KBM-7 (cell line): ENCODE measurements at places on chromosomes 3 and 15.

DNA sequence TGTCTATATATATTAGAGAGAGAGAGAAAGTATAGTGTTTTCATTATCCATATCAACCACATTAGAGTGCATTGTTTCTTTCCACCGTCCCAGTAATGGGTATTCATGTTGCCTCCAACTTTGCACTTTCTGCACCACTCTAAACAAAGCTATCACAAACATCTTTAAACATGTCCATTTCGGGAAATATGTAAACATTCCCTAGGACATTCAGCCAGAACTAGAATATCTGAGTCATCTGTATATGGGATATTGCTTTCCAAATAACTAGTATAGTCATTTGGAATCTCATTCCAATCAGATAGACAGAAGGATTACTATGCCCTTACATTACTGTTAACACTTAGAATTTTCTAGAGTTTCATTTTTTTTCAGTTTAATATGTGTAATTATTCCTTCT lies 914.9 kb upstream of the EPHA6 start:
- DNase-seq: no peak

DNA sequence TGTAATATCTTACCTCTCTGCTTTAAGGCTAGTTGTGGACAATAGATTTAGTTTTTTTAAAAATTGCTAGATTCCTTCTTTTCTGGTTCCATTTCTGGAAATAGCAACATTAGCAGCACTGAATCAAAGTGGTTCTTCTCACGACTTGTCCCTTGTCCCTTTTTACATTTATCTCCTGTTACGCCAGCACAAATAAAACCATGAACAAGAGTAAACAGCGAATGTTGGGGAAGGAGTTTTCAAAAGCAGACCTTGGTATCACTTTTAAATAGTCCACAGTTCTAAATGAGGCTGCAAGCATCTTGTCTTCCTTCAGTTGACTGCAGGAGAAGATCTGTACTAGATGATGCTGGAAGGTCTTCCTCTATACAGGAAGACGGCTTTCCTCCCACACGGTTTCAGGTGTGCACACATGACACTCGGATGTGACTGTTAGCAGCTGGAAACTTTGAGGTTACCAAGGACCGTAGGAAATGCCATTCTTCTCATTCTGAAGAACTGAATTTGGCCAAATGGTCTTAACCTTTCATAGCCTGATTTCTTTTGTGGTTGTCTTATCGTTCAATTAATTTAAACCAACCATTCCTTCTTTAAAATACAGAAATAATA lies 251.0 kb upstream of the ICE2 start:
- no peak for DNase-seq

GRCh38 chr15:33618350-33618749 lies 307.6 kb downstream of the RYR3 start:
- no peak for DNase-seq

DNA sequence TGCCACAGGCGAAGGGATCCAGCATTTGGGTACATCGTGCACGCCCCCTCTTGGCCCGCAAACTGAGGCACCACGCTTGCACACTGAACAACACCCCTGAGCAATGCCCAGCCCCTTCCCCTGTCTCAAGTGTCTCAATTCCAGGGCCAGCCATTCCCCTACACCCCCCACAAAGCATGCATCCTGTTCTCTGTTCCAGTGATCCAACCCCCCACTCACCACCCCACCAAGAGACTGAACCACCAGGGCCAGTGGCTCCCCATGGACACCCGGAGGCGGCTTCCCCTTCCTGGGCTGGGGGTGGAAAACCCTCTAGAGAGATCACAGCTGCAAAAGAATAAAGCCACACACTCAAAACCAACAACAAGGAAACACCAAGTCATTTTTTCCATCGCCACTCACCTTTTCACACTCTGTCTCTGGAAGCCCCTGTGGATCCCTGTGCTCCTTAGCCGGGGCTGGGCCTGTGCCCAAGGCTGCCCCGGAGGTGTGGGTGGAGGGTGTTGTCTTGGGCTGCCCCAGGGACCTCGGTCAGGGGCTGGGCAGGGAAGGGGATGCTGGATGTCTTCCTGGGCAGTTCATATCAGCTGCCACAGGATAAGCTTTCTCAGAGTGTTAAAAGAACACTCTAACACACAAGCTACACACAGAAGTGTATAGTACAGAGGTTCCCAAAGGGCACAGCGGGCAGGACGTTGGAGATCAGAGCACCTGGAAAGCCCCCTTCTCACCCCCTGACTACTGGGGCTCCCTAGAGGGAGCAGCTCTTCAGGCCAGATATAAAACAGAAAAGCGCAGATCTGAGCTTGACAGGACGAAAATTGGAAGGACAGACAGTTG lies 92.5 kb downstream of the CHSY1 start:
- no peak for DNase-seq

DNA sequence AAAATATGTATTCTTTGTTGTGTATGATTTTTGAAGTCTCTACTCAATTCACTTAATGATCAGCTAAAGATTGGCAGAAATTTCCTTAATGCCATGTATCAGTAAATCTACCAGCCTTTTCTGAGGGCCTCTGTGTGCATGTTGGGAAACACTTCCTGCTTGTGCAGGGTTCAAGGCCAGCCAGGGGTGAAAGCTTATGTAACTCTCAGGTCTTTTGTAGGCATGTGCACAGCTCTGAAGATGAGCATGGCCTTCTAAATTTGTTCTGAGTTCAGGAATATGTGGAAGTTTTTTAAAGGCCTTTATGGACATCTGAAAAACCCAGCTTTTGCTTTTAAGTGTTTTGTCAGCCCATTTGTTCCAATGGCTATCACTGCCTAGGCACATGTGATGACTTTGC lies 82.7 kb downstream of the ROBO1 start:
- no peak for DNase-seq

GRCh38 chr15:26028086-26028740 lies 165.1 kb upstream of the ATP10A start:
- DNase-seq: no peak

- DNase-seq: no peak
These were observed 1010.0 kb downstream of the SQOR start for GRCh38 chr15:46644501-46645481.

GRCh38 chr15:28003302-28004037 lies 95.6 kb downstream of the OCA2 start:
- DNase-seq: no peak
